Central memory CD4-positive, alpha-beta T cell (primary cell): ENCODE measurements at places on chromosomes 6 and 20.

DNA sequence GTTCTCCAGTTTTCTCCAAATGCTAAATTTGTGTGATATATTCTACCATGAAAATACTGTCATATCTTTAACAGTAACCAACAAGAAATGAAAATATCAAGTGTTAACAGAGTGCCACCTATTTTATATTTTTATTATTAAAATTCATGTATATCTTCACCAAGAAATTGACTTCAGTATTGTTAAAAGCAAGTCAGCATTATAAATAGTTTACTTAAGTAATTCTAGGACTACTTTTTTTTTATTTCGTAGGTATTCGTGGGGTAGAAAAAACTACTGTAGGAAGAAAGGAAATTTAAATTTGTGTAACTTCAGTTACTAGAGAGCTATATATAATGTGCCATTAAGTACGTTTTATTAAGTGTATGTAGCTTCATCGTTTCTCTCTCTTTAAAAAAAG lies 6.3 kb upstream of the MAN1A1 start:
- DNase-seq, result no peak

DNA sequence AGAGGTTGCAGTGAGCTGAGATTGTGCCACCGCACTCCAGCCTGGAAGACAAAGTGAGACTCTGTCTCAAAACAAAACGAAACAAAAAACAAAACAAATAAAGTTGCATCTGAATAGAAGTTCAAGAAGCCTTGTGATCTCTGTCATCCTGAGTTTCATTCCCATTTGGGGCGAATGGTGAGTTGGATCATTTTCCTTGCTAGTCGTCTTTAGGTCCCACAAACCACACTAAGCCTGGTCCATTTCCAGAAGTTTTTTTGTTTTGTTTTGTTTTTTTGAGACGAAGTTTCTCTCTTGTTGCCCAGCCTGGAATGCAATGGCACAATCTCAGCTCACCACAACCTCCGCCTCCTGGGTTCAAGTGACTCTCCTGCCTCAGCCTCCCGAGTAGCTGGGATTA lies 33.8 kb downstream of the ZNF217 start:
- DNase-seq, result no peak

GRCh38 chr6:132257561-132257960 lies 143.7 kb downstream of the MOXD1 start:
- no peak for DNase-seq

DNA sequence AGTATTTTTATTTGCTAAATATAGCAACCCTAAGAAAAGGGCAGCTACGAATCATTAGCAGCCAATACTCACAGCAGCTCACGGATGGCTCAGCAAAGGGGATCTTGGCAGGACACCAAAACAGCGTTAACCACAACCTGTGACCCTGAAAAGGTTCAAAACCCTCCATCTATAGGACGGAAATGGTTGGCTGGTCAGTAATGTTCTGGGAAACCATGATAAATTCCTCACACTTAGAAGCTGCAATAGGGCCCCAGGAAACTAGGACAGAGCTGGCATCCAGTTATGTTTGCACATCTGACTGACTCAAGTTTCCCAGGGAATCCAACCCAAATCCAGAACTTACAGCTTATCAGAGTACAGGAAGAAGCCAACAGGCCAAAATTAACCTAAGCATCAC lies 30.9 kb upstream of the PTPRT start:
- no peak for DNase-seq

DNA sequence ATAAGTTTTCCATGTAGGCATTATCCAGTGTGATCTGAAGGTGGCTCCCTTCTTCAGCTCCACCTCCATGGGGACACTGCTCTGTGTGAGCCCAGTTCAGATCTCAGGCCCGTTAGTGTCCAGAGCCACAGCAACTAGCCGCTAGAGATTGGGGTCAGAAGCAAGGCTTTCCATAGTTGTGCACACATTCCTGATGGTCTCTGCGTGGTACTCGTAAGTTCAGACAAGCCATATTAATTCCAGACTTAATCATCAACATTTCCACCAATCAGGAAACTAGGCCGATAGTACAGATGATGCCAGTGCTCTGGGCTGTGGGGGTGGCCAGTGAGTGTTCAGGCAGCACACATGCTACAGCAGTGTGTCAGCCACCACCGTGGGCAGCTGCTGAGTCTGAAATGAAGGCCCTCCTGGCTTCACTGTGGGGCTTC lies 17.5 kb upstream of the SYNCRIP start:
- DNase-seq, result no peak

DNA sequence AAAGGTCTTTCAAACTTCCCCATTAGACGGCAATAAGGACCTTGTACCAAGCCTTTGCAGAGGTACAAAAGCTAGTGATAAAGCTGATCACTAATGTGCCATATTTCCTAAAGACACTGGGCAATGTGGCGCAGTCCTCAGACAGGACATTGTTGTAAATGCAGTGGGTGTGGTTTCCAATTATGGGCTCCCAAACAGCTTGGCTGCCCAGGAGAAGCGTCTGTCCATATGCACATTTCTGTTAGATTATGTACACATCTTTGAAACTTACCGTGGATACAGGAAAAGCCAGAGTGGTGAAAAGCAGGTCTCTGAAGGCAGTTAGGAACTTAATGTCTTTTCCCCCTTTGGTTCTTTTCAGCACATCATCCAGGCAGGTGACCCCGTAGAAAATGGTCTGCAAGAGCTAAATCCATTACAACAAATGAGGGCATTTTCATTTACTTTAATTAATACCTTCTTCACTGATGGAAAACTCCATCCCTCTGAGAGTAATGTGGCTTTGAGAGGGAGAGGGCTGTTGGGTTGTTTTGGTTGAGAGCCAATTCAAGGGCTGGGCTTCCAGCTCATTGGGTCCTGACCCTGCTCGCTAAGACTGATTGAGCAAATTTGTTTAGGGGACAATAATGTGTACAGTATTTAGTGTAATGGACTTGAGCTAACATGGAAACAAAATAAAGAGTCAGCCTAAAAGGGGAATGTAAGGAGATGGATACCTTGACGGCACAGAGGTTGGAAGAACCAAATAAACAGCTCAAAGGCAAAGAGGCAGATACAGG lies 10.4 kb downstream of the ADTRP start:
- DNase-seq, result no peak

DNA sequence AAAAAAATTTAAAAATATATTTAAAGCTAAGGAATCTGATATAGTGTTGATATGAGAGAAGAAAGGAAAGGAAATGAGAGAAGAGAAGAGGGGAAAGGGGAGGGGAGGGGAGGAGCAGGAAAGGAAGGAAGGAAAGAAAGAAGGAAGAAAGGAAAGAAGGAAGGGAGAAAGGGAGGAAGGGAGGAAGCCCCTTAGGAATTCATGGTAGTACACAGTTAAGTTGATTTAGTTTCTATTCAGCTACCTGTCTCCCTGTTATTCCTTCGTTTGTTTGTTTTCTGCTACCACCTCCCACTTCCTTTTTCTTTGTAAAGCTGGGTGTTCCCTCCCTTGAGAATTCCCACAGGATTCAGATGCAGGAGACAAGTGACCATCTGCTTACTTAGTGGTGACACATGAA lies 1025.4 kb upstream of the FLRT3 start:
- DNase-seq, result no peak

- DNase-seq, result no peak
These were observed 9.7 kb downstream of the GHRH start for GRCh38 chr20:37251825-37252477.

GRCh38 chr20:10842116-10842515 lies 168.3 kb upstream of the JAG1 start:
- no peak for DNase-seq

- DNase-seq, result no peak
These were observed 180.1 kb upstream of the CST7 start for GRCh38 chr20:24768713-24769601.

DNA sequence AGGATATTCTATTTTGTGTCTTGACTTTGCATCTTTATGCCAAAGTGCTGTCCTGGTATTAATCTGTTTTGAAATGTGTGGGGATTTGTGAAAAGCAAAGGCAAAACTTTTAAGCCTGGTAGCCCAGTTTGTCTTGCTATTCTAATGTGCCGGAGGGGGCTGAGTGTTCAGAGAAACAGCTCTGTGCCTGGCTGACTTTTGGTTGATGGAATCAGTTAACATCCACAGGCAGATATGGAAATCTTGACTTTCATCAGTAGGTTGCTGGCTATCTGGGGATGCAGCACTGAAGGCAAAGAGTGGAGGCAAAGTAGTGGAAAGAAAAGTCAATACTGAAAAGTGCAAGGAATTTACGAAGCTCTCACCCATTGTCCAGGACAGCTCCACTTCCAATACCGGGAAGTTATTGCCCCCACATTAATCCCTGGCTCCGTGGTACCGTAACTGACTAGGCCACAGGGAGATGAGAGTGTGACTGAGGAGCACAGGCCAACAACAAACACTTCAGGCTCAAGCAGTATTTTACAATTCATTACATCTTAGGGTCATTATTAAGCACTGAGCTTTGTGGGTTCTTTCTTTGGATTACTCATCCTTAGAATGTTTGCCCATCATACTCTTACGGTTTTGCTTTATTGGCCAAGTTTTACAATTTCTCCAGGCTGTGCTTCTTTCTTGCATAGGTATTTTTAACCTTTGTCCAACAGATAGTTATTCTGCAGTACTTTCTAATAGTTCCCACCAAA lies 164.6 kb downstream of the MTFR2 start:
- DNase-seq, result no peak

DNA sequence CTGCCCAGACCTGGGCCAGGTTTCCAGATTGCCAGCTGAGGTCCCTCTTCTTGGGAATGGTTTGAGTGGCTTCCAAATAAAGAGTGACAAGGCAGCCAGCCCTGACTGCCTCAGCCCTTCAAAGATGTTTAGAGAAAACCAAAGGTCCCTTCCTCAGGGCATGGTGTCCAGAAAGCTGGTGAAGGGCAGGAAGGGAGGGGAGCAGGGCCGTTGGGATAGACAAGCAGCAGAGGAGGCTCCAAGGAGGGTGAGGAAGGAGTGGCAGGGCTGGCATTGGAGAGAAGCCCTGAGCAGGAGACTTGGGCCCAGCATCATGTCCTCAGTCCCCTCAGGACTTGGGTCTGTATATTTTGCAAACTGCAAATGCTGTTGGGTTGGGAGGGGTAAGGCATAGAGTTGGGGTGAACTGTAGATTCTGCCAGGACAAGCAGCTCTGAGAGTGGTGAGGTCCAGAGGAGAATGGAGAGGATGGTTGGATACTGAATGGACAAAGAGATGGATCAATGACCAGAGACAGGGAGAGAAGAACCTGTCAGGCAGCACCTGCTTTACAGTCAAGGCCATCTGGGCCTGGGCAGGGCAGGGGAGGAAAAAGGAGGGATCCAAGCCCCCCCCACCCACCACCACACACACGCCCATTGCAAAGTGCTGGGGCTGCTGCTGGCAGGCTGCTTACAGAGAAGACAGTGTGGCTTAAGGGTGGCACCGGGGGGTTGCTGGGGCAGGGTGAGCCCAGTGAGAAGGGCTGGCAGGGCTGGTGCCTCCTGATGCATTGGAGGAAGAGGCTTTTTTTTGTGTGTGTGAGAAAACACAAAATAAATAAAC lies 5.5 kb upstream of the DSN1 start:
- DNase-seq, result no peak

GRCh38 chr20:45993197-45993951 lies 15.3 kb upstream of the MMP9 start:
- no peak for DNase-seq

DNA sequence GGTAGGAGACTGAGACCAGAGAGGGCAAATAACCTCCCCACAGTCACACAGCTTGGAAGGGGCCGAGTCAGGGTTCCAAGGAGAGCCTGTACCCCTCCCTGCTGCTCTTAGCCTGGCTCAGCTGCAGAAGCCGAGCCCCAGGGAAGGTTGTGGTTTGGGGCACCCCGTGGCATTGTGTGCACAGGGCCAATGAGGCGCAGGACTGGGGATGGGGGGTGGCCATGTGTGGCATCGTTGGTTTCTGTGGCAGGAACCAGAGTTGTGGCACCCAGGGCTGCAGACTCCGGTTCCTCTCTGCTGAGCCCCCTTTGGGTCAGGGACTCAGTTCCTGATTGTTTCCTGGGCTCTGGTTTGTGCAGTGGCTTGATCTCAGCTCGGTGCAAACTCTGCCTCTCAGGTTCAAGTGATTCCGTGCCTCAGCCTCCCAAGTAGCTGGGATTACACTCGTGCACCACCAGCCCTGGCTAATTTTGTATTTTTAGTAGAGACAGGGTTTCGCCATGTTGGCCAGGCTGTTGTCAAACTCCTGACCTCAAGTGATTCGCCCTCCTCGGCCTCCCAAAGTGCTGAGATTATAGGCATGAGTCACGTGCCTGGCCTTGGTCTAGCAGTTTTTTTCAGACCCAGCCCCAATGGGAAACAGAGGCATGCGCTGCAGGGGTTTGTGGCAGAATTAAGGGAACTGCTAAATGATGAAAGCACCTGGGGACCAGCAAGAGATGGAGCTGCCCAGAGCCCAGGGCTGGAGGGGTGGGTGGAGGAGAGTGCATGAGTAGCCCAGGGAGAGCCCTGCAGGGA lies 221.0 kb upstream of the SULF2 start:
- no peak for DNase-seq

DNA sequence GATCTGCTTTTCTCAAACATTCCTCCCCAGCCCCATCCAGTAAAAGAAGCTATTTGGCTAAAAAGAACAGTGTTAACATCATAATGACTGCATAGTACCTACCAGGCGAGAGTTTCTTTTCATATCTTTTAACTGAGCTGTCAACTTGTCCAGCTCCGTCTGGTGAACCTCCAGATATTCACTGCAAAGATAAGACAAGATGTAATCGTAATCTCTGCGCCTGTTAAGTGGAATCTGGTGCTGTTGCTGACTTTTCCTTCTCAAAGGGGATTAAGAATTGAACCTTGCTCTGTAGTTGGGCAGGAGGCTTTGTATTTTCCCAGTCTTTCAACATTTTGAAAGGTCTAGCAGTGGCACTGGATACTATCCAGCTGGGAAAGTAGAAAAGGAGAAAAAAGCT lies 63.0 kb downstream of the RIPOR2 start:
- no peak for DNase-seq

DNA sequence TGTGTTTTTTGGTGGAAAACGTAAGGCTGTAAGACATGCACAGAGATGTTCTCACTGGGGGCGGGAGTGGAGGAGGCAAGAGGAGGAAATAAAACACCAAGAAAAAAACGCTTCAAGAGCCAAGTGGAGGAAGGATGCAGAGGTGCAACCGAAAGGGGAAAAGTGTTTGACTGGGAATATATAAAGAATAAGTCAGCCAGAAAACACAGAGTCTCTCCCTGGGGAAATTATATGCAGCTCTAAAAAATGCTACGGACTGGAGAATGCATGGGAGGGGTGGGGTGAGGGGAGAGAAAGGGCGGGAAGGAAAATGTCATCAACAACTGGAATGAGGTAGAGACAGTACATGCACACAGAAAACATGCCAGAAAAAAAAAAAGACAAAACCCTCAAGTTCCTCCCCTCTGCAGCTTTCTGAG lies 133.5 kb downstream of the SCML4 start:
- no peak for DNase-seq

- DNase-seq, result no peak
These were observed 13.5 kb downstream of the MBOAT1 start for GRCh38 chr6:20198775-20199174.

GRCh38 chr6:73302339-73302738 lies 39.3 kb upstream of the KHDC1 start:
- no peak for DNase-seq
